Stimulated activated naive CD8-positive, alpha-beta T cell treated with anti-CD3 and anti-CD28 coated beads, Interleukin-15, amount 100 ng/mL, for 72 hours (primary cell): ENCODE measurements at places on chromosomes 6 and 20.

DNA sequence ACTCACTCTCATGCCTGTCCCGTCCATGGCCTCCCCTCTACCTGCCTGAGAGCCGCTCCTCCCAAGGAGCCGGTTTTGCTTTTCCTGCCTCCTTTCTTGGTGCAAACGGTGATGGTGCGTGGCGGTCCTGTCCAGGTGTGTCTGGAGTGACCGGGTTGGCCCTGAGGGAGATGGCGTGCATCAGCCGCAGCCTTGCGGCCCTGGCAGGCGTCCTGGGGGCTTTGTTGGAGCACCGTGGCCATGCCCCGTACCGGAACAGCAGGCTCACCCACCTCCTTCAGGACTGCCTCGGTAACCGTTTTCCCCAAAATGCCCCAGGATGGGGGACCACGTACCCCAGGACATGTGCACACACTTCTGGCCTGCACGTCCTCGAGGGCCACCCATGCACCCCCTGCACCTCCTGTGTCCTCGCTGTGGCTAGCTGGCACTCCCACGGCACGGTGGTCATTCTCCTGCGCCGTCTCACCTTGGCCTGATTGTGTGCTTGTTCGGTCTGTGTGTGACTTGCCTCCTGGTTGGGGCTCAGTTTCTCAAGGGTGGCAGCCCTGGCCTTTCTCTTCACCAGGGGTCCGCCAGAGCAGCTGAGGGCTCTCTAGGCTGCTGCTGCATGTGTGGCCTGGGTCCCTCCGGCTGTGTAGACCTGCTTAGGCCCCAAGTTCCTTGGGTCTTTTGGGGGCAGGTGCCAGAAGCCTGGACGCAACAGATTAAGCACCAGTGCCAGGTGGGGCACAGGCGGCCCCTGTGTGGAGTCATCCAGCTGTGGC is 36.4 kb downstream of the FRMD1 start:
- DNase-seq: no peak

- no peak for DNase-seq
These were observed 13.3 kb downstream of the PLCG1 start for GRCh38 chr20:41150664-41151063.

GRCh38 chr20:9329355-9330101 is 184.9 kb upstream of the LAMP5 start:
- no peak for DNase-seq

GRCh38 chr6:21022343-21023107 is 488.3 kb downstream of the CDKAL1 start:
- no peak for DNase-seq

DNA sequence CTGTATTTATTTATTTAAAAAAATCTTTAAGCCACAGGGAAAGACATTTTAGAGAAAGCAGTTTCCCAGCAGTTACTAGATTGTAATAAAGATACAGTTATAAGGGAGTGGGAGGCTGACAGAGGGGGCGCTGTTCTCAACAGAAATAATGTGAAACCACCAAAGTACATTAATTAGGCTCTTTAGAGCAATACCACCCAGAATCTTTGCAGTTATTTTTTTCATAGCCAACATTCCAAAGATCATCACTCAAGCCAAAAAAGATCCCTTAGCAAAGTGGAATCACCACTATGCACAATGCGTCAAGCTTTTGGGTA is 331.3 kb upstream of the DEFB112 start:
- no peak for DNase-seq

DNA sequence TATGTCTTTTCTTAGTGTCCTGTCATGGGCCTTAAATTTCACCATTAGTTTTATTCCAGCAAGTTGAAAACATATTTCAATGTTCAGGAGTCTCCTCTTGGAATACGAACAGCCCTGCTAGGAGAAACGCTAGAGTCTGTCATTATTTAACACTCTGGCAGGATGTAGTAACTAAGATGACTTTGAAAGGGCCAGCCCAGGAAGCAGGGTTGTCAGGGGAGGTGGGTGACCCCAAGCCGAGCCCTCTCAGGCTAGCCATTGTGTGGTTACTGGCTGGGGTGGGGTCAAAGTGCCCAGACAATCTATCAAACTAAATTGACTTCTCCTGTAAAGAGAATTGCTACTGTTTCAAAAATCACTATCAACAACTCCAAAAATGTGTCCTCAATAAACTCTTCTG is 67.8 kb downstream of the LY86 start:
- no peak for DNase-seq

DNA sequence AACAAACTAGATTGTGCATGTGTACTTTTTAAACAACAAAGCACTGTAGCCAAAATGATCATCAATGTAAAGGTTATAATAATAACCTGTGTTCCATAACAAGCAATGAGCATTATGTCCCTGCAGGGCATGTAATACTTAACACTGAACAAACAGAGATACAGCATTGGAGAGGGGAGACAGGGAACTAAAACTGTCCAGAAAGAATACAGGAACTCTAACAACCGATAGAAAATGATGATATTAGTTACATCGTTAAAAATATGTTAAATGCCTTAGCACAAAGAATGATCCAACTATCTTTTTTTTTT is 80.5 kb downstream of the COL9A1 start:
- no peak for DNase-seq

DNA sequence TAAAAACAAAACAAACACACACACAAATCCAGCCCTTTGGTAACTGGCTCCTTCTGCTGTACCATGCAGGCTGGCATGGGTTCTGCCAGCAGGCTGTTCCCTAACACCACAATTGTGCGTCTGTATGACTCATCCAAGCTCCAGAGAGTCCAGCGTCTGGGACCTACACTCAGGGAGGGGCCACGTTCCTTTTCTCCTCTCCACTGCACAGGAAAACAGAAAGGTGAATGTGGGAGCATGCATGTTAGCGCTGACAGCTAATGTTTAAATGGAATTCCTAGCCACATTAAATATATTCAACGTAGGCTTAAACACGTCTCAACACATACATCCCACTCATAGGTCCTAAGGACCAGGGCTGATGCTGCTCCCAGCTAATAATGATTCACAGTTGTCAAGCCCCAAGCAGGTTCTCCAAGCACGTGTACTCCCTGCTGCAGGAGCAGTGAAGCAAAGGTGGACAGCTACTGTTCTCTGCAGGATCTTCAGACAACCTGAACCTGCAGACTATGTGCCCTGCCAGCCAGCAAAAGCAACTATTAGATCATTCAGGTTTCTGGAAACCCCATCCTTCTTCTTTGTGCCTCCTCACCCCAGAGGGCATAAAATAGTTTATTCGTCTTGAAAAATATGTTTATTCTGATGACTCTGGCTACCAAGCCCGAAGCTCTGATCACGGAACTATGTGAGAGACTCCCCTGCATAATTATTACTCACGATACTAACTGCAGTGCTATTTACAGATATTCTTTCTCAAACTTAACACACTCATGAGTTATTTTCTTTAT is 20.9 kb downstream of the MAP1LC3A start:
- no peak for DNase-seq

- no peak for DNase-seq
These were observed 201.6 kb downstream of the SYNDIG1 start for GRCh38 chr20:24670981-24671380.

DNA sequence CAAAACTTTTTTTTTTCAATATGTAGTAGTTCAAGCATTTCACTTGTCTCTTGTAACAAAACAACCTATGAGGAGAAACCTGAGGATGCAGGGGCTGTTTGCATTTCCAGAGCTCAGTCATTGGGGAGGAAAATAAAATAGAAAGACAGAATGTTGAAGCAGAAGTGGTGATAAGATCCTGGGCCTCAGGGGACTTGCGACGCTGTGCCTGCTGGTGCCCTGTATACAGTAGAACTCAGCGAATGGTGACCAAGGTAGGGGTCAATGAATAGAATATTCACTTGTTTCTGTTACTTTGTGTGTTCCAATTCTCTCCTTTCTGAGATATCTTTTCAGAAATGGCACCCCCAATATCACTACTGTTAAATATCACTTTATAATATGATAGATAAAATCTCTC is 271.6 kb downstream of the FARS2 start:
- DNase-seq: no peak

- no peak for DNase-seq
These were observed 125.3 kb upstream of the B3GAT2 start for GRCh38 chr6:71082033-71082650.

GRCh38 chr20:61860260-61860987 is 205.3 kb downstream of the TAF4 start:
- no peak for DNase-seq

DNA sequence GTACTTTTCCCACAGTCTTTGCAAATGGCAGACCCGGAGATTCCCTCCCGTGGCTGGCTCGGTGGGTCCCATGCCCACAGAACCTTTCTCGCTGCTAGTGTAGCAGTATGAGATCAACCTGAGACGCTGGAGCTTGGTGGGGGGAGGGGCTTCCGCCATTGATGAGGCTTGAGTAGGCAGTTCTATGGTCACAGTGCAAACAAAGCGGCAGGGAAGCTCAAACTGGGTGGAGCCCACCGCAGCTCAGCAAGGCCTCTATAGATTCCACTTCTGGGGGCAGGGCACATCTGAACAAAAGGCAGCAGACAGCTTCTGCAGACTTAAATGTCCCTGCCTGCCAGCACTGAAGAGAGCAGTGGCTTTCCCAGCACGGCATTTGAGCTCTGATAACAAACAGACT is 186.0 kb upstream of the KCNK16 start:
- no peak for DNase-seq

- DNase-seq: no peak
These were observed 120.2 kb upstream of the MLN start for GRCh38 chr6:33923857-33924514.

DNA sequence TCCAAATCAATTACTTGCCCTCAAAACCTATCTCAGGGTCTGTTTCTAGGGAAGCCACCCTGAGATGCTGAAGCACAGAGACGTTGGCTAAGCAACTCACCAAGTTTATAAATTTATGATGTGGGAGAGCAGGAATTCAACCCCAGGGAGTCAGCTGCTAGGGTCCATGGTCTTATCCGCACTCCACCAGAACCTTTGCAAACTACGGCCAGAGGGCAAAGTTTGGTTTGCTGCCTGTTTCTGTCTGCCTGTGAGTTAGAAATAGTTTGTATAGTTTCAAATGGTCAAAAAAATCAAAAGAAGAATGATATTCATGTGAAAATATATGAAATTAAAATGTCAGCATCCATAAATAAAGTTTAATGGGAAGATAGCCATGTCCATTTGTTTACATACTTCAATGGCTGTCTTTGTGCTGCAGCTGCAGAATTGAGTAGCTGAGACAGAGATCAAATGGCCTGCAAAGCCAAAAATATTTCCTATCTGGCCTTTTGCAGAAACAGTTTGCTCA is 83.7 kb upstream of the ZFP64 start:
- DNase-seq: no peak

- DNase-seq: no peak
These were observed 18.4 kb upstream of the TNFAIP3 start for GRCh38 chr6:137848672-137849071.

- DNase-seq: no peak
These were observed 46.0 kb downstream of the STX7 start for GRCh38 chr6:132466952-132467351.

DNA sequence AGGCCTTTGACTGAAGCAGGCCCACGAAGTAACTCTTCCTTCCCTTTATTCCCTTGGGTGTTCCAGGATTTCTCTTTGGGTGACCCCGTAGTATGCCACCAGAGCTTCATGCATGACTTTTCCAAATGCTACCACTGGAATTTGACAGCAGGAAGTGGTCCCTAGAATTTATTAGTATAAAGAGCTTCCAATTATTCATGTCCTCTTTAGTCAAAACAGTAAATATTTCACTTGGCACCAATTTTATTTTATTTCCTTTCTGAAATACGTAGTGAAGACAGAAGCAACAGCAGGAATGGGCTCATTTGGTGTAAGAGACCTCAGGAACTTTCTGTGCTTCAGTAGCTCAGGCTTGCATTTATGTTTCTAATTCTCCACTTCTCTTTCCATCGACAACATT is 151.3 kb downstream of the LCA5 start:
- DNase-seq: no peak

- no peak for DNase-seq
These were observed 21.5 kb downstream of the TPBG start for GRCh38 chr6:82385102-82385501.

- no peak for DNase-seq
These were observed 181.0 kb downstream of the MTFR2 start for GRCh38 chr6:136069119-136069518.

DNA sequence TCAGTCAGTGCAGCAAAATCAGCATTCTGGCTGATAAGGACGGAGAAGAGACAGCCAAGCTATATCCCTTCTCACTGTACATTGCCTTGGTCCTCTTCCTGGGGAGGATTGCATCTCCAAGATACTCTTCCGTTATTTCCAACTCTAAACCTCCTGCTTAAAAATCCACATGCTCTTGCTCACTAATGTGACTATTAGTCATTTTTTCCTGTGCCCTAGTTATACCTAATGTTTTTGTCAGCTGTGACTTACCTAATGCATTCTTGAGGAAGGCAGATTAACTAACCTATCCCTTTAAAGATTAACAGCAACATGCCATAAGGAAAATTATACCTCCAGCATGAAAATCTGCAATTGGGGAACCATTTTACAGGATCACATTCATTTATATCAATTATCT is 317.6 kb downstream of the BTBD9 start:
- no peak for DNase-seq

DNA sequence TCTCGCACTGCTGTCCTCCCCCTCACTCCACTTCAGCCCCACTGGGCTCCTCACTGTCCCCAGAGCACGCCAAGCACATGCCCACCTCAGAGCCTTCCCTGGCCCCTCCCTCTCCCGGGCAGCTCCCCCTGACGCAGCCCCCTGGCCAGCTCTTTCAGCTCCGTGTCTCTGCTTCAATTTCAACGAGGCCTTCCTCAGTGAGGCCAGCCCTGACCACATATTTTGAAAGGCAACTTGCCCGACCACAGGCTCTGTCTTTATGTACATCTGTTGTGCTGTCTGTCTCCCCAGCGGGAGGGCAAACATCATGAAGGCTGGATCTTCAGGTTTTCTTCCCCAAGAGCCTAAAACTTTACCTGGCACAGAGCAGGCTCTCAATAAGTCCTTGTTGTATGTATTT is 44.6 kb downstream of the JPH2 start:
- no peak for DNase-seq

- no peak for DNase-seq
These were observed 6.1 kb downstream of the EDN1 start for GRCh38 chr6:12296255-12296573.

DNA sequence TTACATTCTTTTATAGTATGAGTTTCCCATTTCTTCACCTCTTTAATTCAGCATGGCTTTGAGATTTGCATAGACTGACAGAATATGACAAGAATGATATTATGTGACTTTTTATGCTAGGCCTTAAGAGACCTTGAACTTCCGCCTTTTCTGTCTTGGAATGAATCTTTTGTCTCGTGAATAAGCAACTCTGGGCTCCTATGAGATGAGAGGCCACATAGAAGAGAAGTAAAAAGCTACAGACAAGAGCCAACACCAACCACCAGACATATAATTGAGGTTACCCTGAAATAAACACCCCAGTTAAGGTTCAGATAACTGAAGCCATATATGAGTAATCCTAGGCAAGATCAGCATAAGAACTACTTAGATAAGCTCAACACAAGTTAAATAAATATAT is 600.8 kb downstream of the MEI4 start:
- no peak for DNase-seq

GRCh38 chr6:116108836-116109235 is 8.2 kb downstream of the NT5DC1 start:
- DNase-seq: no peak
